Calu3 (cell line): ENCODE measurements at places on chromosomes 1 and 21.

GRCh38 chr1:200027264-200027823, at the start of gene NR5A2:
NR5A2 (plus strand) TSS chr1:200027710; CDS start chr1:200027848, 138 bp downstream.
- no peak for DNase-seq

DNA sequence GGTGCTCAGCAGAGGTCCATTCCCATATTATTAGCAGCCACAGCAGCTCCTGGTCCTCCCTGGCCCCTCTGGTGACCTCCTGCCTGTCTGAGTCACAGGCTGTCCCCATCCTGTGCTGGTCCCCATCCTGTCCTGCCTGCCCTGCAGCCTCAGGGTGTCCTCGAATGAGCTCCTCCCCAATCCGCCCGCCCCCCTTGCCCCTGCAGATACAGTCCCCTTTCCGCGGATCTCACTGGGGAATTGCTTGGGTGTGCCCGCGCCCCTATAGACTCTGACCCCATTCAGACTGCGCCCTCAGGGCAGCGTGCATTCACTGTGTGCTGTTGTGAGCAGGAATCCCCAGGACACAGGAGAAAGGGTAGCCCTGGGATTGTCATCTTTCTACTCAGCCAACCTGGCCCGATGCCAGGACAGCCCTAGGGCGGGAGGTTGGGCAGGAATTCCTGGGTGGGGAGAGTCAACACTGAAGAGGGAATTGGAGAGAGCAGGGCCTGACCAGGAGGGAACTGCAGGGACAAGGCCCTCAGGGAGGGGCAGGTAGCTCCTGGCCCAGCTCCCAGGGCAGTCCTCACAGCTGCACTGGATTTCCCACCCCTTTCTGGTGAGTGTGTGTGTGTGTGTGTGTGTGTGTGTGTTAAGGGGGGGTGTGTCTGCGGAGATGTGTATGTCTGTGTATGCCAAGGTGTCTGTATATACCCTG, 1.1 kb upstream of the GUCA2A start:
- DNase-seq, result peak; percentile 95

- no peak for DNase-seq
Observed at GRCh38 chr21:16873176-16873575, 639.7 kb upstream of the CXADR start.

- no peak for DNase-seq
Observed at GRCh38 chr1:200916681-200917080, 22.0 kb downstream of the INAVA start.
